Thymus (tissue), 14 donors: ENCODE measurements at places on chromosomes 1 and 21. TPM values are rescaled to one million over a fixed set of nuclear protein-coding genes. Genes with fewer than 3 reads are reported as not detected.

DNA sequence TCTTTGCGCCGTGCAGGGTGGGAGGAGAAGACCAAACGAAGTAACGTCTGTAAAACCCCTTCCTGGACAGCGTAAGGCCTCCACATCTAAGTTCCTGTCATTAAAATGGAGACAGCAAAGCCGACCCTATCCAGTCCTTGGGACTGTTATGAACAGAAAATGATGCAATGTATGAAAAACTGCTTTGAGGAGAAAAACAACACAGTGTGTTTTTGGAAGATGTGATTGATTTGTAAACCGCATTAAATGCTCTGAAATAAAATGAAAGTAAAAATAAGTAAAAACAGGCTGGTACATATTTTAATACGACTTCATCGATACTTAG, 827 bp upstream of the URB1 start:
- no peak for DNase-seq
- no peak overlapping the region for H3K27ac ChIP-seq
- peaks cover 5% of the 10 kb centered on the region for H3K36me3 ChIP-seq
- peaks cover 2% of the 10 kb centered on the region for H3K27me3 ChIP-seq
- peaks cover 4% of the 10 kb centered on the region for H3K4me1 ChIP-seq

GRCh38 chr1:243294723-243295121, 38.9 kb downstream of the SDCCAG8 start:
- no peak for DNase-seq
- H3K36me3 ChIP-seq = peaks cover 13% of the 10 kb centered on the region
- H3K27me3 ChIP-seq = no peaks in the 10 kb centered on the region

The L1TD1 gene
- 0.42 TPM for total RNA-seq

The PPFIA4 gene
- total RNA-seq = 2.1 TPM

The DIO1 gene
- total RNA-seq = 0.05 TPM

The HRNR gene
- total RNA-seq = under 0.01 TPM

- DNase-seq = no peak
- H3K36me3 ChIP-seq = peaks cover 72% of the 10 kb centered on the region
- no peak overlapping the region for H3K27ac ChIP-seq
- H3K4me1 ChIP-seq = no peaks in the 10 kb centered on the region
- H3K4me3 ChIP-seq = no peak overlapping the region
- no peaks in the 10 kb centered on the region for H3K27me3 ChIP-seq
Observed at GRCh38 chr1:236830116-236830515, 35.0 kb downstream of the MTR start.

The TRNP1 gene
- total RNA-seq = 2.3 TPM

- no peak overlapping the region for H3K4me3 ChIP-seq
- H3K4me1 ChIP-seq = no peaks in the 10 kb centered on the region
- H3K36me3 ChIP-seq = no peaks in the 10 kb centered on the region
- no peak for DNase-seq
- H3K27ac ChIP-seq = no peak overlapping the region
Observed at GRCh38 chr1:66495495-66495894, 38.5 kb upstream of the SGIP1 start.

DNA sequence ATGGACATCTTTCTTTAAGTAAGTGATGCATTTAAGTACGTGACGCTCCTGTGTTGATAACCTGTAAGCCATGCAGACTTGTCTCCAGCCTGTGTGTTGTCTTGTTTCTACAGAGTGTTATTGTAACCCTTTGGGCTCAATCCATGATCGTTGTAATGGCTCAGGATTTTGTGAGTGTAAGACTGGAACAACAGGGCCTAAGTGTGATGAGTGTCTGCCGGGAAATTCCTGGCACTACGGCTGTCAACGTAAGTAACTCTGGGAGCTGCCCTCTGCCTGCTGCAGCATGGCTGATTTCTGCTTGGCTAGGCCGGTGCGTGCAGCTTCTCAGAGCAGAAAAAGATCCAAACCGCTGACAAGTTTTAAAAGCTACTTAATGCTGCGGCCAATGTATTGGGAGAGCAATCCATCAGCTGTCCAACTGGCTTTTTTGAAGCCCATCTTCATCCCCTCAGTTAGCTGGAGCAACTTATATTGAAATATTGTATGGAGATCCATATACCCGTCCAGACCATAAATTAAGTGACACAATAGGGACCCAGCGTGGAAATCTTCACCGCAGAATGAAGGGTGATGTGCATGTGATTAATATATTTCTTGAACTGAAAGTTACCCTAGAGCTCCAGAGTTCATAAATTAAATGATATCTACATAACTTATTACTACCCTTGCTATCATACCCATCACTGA, 295.9 kb downstream of the NTNG1 start:
- no peak for DNase-seq
- no peak overlapping the region for H3K4me3 ChIP-seq
- H3K27me3 ChIP-seq = no peaks in the 10 kb centered on the region
- no peaks in the 10 kb centered on the region for H3K36me3 ChIP-seq
- H3K27ac ChIP-seq = no peak overlapping the region
- no peaks in the 10 kb centered on the region for H3K4me1 ChIP-seq

DNA sequence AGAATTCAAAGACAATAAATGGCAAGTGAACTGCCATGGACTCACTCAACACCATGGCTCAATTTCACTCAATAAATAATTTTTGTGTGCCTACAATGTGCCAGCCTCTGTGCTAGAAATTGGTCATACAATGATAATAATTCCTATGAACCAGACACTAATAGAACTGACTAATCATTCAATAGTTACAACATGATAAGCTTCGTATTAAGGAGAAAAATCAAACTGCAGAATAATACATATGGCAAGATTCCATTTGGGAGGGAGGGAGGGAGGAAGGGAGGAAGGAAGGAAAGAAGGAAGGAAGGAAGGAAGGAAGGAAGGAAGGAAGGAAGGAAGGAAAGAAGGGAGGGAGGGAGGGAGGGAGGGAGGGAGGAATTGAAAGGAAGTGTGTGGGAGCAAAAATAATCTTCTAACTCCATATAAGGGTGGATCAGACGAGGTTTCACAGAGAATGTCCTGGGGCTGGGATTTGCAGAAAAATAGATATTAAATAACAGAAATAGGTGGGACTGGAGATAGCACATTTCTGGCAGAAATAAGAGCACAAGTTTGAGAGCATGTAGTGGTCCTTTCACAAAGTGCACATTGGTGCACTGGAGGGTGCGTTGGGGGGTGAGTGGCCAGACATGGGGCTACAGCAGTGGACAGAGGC, 52.9 kb downstream of the JAK1 start:
- peaks cover 20% of the 10 kb centered on the region for H3K4me1 ChIP-seq
- no peak for DNase-seq
- H3K36me3 ChIP-seq = no peaks in the 10 kb centered on the region
- no peak overlapping the region for H3K27ac ChIP-seq
- no peak overlapping the region for H3K4me3 ChIP-seq

- DNase-seq = no peak
- no peaks in the 10 kb centered on the region for H3K36me3 ChIP-seq
- H3K27me3 ChIP-seq = no peaks in the 10 kb centered on the region
- peaks cover 5% of the 10 kb centered on the region for H3K4me1 ChIP-seq
Observed at GRCh38 chr1:21302747-21303715, 12.8 kb upstream of the ECE1 start.

DNA sequence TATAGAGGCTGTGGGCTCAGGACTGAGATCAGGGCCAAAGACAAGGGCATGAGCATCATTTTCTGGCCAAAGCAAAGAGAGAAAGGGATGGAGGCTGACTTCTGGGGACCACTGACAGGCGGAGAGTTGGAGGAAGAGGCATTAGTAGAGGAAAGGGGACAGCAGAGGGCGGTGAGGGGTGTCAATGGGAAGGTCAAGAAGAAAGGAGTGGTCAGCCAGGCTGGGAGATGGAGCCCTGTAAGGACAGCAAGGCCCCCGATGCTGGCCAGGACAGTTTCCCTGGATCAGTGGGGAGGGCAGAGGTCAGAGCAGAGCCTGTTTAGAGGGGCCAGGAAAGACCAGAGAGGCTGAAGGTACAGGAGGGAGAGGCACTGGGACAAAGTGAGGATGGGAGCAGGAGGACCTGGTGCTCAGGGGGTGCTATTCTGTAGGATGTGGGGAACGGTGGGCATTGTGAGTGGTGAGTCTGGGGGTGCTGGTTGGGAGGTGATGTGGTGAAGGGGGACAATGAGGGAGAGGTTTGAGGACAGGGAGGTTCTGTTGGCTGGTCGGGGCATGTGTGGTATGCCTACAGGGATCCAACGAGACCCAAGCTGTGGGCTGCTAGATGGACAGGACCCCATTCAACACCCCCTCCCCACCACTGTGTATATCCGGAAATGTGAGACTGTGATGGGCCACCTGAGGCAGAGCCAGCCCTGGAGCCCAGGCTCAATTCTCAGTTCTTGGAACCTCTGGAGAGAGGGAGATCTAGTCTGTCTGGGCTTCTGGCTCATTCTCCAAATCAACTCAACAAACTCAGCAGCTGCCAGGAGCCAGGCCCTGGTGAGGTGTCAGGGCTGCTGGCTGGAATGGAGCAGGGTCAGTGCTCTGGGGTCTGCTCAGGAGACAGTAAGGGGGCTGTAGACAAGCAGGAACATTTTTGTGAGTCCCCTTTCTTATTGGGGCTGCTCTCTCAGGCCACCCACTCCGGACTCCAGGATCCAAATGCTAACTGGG, 1.4 kb upstream of the FAM151A start:
- H3K4me3 ChIP-seq = no peak overlapping the region
- no peaks in the 10 kb centered on the region for H3K27me3 ChIP-seq
- DNase-seq = no peak
- no peaks in the 10 kb centered on the region for H3K36me3 ChIP-seq
- H3K4me1 ChIP-seq = no peaks in the 10 kb centered on the region

- H3K4me3 ChIP-seq = no peak overlapping the region
- H3K4me1 ChIP-seq = no peaks in the 10 kb centered on the region
- no peak for DNase-seq
- H3K27ac ChIP-seq = no peak overlapping the region
Observed at GRCh38 chr1:60596791-60597750, 485.3 kb upstream of the NFIA start.

GRCh38 chr1:43933386-43934100, at the start of gene ARTN:
Gene ARTN (plus strand): TSS chr1:43933801. CDS start chr1:43935657, 1,856 bp downstream.
- peak within 1 kb of the TSS; percentile 6 for H3K4me3 ChIP-seq
- H3K27ac ChIP-seq = no peak within 1 kb of the TSS
- H3K4me1 ChIP-seq = peaks cover 16% of the 10 kb centered on the region
- H3K36me3 ChIP-seq = no peaks in the 10 kb centered on the region
- DNase-seq = no peak
- H3K27me3 ChIP-seq = peaks cover 58% of the 10 kb centered on the region

The BSND gene
- total RNA-seq = 0.14 TPM

- H3K4me3 ChIP-seq = no peak overlapping the region
- no peak for DNase-seq
- H3K4me1 ChIP-seq = no peaks in the 10 kb centered on the region
- no peaks in the 10 kb centered on the region for H3K36me3 ChIP-seq
- no peaks in the 10 kb centered on the region for H3K27me3 ChIP-seq
Observed at GRCh38 chr1:192070213-192070612, 88.0 kb upstream of the RGS18 start.

The TAS1R3 gene
- 0.19 TPM for total RNA-seq

GRCh38 chr1:25844536-25845337, 14.5 kb downstream of the AUNIP start:
- no peaks in the 10 kb centered on the region for H3K27me3 ChIP-seq
- no peak overlapping the region for H3K4me3 ChIP-seq
- no peak for DNase-seq
- no peak overlapping the region for H3K27ac ChIP-seq
- H3K36me3 ChIP-seq = no peaks in the 10 kb centered on the region
- no peaks in the 10 kb centered on the region for H3K4me1 ChIP-seq

The BRDT gene
- under 0.01 TPM for total RNA-seq
